ENCODE measurements at places on chromosomes 2 and 18.

- DNase-seq, result no peak
Observed at GRCh38 chr2:128411431-128411830, 92.8 kb upstream of the HS6ST1 start.

- DNase-seq, result no peak
Observed at GRCh38 chr2:162244541-162245031, 1.3 kb upstream of the FAP start.

GRCh38 chr2:241082341-241083090 lies 19.6 kb downstream of the MTERF4 start:
- DNase-seq, result no peak

GRCh38 chr2:55159037-55159651 lies 72.9 kb downstream of the CLHC1 start:
- DNase-seq, result no peak
